ENCODE measurements at places on chromosomes 5 and 9. TPM values are rescaled to one million over a fixed set of nuclear protein-coding genes. Genes with fewer than 3 reads are reported as not detected.

GRCh38 chr5:151431666-151432065 is 15.7 kb upstream of the SLC36A1 start:
- no peak for DNase-seq

Gene GFRA3
- total RNA-seq, result not detected

GRCh38 chr5:10550222-10550995 is 13.5 kb upstream of the ANKRD33B start:
- DNase-seq, result no peak

GRCh38 chr9:124300312-124300711 is 42.6 kb downstream of the NEK6 start:
- no peak for DNase-seq

Gene PROP1
- not detected for total RNA-seq

DNA sequence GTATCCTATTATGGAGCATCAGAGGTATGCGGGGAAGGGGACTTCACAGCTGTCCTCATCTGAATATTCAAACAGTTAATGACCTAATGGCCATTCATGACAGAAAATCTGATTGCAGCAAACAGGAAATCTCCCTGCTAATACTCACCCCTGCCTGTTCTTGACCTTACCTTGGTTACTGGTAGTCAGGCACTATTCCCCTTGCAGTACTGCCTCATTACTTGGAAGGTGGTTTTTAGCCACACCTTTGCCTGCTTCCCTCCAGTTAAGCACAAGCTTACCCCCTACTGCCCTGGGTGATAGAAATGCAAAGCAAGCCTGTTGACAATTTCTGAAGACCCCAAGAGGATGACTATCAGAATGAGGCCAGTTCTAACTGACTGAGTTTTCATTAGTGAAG is 332.4 kb downstream of the NTRK2 start:
- no peak for DNase-seq

- DNase-seq, result no peak
Measured at GRCh38 chr5:11918463-11919045, 14.3 kb upstream of the CTNND2 start.

Gene OXCT1
- 59.9 TPM for total RNA-seq

DNA sequence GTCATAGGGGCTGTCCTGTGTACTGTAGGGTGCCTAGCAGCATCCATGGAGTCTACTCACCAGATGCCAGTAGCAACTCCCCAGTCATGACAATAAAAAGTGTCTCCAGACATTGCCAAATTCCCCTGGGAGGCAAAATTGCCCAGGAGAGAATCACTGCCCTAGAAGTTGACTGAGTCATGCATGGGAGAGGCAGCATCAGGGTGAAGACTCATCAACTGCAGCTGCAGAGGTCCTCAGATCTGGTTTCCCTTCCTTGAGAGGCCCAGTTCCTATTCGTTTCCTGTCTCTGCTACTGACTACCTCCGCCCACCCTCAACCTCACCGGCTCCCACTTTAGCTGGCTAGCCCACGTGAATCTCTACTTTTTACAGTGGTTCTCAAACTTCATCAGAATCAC is 88.6 kb upstream of the AGXT2 start:
- no peak for DNase-seq

All from activated naive CD8-positive, alpha-beta T cell treated with anti-CD3 and anti-CD28 coated beads, Interleukin-2, amount 10 ng/mL, durations not matched to agents 7 days and 5 days (primary cell).